ENCODE measurements at places on chromosomes 16 and 17. TPM values are rescaled to one million over a fixed set of nuclear protein-coding genes. Genes with fewer than 3 reads are reported as not detected.
A peak's percentile ranks its signal among the peaks of the same experiment; 100 is the strongest.

Gene ODAD4
- polyA plus RNA-seq, result 0.60 TPM

Gene PPP1R27
- polyA plus RNA-seq, result not detected

Gene DPEP2
- 125 TPM for polyA plus RNA-seq

Gene NDRG4
- not detected for polyA plus RNA-seq

Gene ACSM3
- 7.2 TPM for polyA plus RNA-seq

Gene ZNF207
- polyA plus RNA-seq, result 126 TPM

Gene SERPINF2
- not detected for polyA plus RNA-seq

Gene TMC5
- polyA plus RNA-seq, result not detected

DNA sequence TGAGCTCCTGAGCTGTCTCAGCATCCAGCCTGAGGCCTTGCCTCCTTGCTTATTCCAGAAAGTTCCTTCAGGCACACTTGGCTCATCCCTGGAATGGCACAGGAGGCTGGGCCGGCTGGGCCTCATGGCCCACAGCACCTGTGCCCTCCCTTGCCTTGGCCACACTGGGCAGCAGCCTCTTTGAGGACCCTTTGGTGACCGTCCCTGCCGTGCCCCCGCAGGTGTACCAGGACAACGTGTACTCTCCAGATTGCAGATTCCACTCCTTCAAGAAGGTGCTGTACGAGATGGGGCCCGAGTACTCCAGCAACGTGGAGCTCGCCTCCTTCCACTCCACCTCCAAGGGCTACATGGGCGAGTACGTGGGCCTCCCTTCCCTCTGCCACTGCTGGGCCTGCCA is 34.2 kb downstream of the GPT2 start:
- no peaks in the 10 kb centered on the region for H3K36me3 ChIP-seq
- no peak overlapping the region for H3K27ac ChIP-seq
- H3K4me1 ChIP-seq, result peaks cover 55% of the 10 kb centered on the region
- H3K4me3 ChIP-seq, result no peak overlapping the region
- DNase-seq, result no peak
- H3K27me3 ChIP-seq, result no peaks in the 10 kb centered on the region

GRCh38 chr16:69114346-69114975 is 9.0 kb downstream of the HAS3 start:
- H3K36me3 ChIP-seq, result peaks cover 13% of the 10 kb centered on the region
- no peaks in the 10 kb centered on the region for H3K27me3 ChIP-seq
- no peak overlapping the region for H3K27ac ChIP-seq
- peaks cover 7% of the 10 kb centered on the region for H3K4me1 ChIP-seq

DNA sequence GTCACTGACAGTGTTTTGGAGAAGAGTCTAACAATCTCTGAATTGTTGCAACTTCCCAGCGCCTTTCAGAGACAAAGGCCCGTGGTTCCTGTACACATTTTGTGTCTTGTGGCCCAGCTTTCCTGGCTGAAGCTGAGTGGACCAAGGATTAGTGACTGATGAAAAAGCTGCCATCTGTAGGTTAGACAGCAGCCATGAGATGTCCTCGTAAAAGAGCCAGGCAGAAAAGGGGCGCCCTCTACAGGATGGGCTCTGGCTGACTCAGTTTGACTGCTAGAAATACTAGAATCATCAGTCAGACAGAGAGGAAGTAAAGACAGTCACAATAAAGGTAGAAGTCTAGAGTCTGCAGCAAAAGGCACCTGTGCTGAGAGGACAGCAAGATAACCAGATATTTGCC is 26.5 kb upstream of the NF1 start:
- H3K4me1 ChIP-seq, result no peaks in the 10 kb centered on the region
- no peak overlapping the region for H3K4me3 ChIP-seq
- H3K27ac ChIP-seq, result no peak overlapping the region
- no peaks in the 10 kb centered on the region for H3K36me3 ChIP-seq
- peak; percentile 38 for DNase-seq

DNA sequence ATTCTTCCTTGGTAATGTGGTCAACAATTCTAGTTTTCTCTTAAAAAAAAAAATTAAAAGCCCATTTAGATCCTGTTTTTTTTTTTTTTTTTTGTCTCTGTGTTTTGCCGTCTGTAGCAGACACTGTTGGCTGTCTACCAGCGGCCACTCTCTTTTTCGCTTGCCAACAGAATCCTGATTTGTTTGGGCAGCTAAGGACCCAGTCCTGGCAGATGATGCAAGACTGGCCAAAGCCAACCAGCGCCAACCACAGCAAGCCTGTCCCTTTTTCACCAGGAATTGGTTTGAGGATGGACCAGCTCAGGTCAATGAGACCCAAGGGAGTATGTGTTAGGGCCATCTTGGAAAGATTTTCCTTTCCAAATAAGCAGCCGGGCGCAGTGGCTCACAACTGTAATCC is 28.2 kb downstream of the ST3GAL2 start:
- H3K4me1 ChIP-seq, result peaks cover 51% of the 10 kb centered on the region
- peak overlapping the region; percentile 24 for H3K27ac ChIP-seq
- no peak overlapping the region for H3K4me3 ChIP-seq

- H3K27me3 ChIP-seq, result no peaks in the 10 kb centered on the region
- H3K36me3 ChIP-seq, result peaks cover 8% of the 10 kb centered on the region
- peaks cover 8% of the 10 kb centered on the region for H3K4me1 ChIP-seq
- H3K27ac ChIP-seq, result no peak overlapping the region
- no peak for DNase-seq
- H3K4me3 ChIP-seq, result no peak overlapping the region
These were observed 119.1 kb downstream of the FTO start for GRCh38 chr16:53822936-53823529.

DNA sequence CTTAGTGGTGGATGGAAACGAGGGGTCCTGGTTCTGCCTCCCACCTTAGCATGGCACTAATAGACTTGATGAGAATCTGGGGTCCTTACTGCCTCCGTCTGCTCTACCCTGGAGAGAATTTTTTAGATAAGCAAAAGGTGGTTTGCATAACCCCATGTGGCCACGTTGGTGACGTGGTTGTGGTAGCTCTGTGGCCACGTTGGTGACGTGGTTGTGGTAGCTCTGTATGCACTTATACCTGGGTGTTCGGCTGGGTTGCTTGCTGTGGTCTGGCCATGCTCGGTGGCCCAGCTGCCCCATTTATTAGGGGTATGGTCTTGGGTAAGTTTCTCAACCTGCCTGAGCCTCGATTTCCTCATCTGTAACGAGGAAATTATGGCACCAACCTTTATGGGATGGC is 13.0 kb downstream of the SPIRE2 start:
- H3K4me1 ChIP-seq, result peaks cover 8% of the 10 kb centered on the region
- H3K27ac ChIP-seq, result no peak overlapping the region
- no peak for DNase-seq
- no peak overlapping the region for H3K4me3 ChIP-seq
- no peaks in the 10 kb centered on the region for H3K27me3 ChIP-seq

- no peaks in the 10 kb centered on the region for H3K36me3 ChIP-seq
- no peak overlapping the region for H3K27ac ChIP-seq
- peaks cover 5% of the 10 kb centered on the region for H3K27me3 ChIP-seq
- no peaks in the 10 kb centered on the region for H3K4me1 ChIP-seq
- DNase-seq, result no peak
- no peak overlapping the region for H3K4me3 ChIP-seq
These were observed 113.5 kb downstream of the CBLN1 start for GRCh38 chr16:49168126-49168525.

- peak overlapping the region; percentile 40 for H3K4me3 ChIP-seq
- no peaks in the 10 kb centered on the region for H3K27me3 ChIP-seq
- DNase-seq, result peak; percentile 15
- H3K27ac ChIP-seq, result peak overlapping the region; percentile 97
These were observed 180.0 kb upstream of the CACNG3 start for GRCh38 chr16:24075931-24076716.

DNA sequence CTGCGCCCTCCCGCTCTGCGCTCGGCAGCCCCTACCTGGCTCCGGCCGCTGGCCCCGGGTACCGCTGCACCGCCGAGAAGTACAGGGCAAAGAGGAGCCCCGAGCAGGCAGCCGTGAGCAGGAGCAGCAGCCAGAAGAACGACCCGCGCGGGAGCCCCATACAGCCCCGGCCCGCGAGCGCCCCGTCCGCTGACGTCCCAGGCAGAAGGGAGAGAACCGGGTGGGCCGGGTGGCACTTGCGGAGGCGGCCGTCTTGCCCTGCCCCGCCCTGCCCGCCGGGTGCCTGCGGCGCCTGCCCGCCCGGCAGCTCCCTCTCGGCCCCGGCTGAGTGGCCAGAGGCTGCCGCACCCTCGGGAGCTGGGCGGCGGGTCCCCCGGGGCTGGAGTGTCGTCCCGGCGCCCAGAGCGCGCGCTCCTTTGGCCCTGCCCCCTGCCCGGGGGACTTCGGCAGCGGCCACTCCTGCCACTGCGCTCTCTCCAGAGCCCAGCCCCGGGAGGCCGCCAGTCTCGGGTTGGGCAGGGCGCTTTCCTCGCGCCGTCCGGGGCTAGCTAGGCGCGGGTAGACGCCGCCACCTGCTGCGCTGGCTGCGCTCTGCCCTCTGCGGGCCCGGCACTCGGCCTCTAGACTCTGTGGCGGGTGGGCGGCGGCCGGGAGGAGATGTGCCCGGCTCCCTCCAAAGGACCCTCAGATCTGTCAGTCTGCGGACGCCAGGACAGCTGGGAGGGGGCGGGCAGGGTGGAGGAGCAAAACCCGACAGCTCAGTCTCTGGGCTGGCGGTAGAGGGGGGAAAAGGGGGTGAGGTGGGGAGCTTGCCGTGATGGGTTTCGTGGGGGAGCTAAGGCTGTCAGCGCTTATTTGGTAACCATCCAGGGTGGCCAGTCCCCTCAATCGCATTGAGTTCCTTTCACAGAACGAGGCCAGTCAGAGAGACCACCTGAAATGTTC is at the start of gene ST6GALNAC2:
Gene ST6GALNAC2 (minus strand): TSS at position 212 of the 945 bp plus-strand sequence. CDS start 52 bp downstream, at position 160.
- no peaks in the 10 kb centered on the region for H3K36me3 ChIP-seq
- no peak within 1 kb of the TSS for H3K27ac ChIP-seq
- H3K4me3 ChIP-seq, result peak within 1 kb of the TSS; percentile 90
- peak; percentile 55 for DNase-seq
- peaks cover 55% of the 10 kb centered on the region for H3K27me3 ChIP-seq

DNA sequence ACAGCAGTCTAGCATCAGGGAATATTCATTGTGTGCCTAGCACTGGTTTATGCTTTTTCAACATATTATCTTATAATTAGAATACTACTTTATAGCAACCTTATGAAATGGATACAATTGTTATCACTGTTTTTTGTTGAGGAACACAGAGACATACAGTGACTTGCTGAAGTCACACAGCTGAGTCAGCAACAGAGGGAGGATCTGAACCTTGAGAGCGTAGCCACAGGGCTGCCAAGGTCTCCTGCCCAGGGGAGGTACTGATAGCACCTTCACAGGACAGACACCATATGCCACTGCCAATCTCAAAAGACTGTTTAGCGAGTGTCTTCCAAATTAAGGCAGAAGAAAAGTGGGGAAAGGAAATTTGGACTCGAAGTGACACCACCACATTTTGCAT is 63.0 kb downstream of the GTF3C1 start:
- peaks cover 70% of the 10 kb centered on the region for H3K36me3 ChIP-seq
- peaks cover 4% of the 10 kb centered on the region for H3K4me1 ChIP-seq
- no peak overlapping the region for H3K27ac ChIP-seq
- no peak for DNase-seq

- no peak overlapping the region for H3K27ac ChIP-seq
- H3K36me3 ChIP-seq, result peaks cover 10% of the 10 kb centered on the region
- no peaks in the 10 kb centered on the region for H3K4me1 ChIP-seq
- H3K27me3 ChIP-seq, result peaks cover 3% of the 10 kb centered on the region
These were observed 43.5 kb upstream of the FOXF1 start for GRCh38 chr16:86466696-86467406.

GRCh38 chr16:23534868-23535860 is 22.0 kb downstream of the EARS2 start:
- no peak overlapping the region for H3K4me3 ChIP-seq
- no peak overlapping the region for H3K27ac ChIP-seq
- H3K36me3 ChIP-seq, result no peaks in the 10 kb centered on the region
- H3K4me1 ChIP-seq, result no peaks in the 10 kb centered on the region
- no peak for DNase-seq
- H3K27me3 ChIP-seq, result no peaks in the 10 kb centered on the region

- H3K36me3 ChIP-seq, result no peaks in the 10 kb centered on the region
- peak within 1 kb of the TSS; percentile 97 for H3K4me3 ChIP-seq
- H3K27me3 ChIP-seq, result no peaks in the 10 kb centered on the region
- H3K27ac ChIP-seq, result peak within 1 kb of the TSS; percentile 99
- H3K4me1 ChIP-seq, result peaks cover 54% of the 10 kb centered on the region
These were observed at the start of gene SENP3 for GRCh38 chr17:7561589-7562207. TSS of gene SENP3 (plus strand) at chr17:7561919. CDS start at chr17:7563077, 1,158 bp downstream.

- H3K4me3 ChIP-seq, result no peak overlapping the region
- H3K4me1 ChIP-seq, result peaks cover 17% of the 10 kb centered on the region
- DNase-seq, result no peak
- H3K27ac ChIP-seq, result no peak overlapping the region
These were observed 4.5 kb upstream of the RAB40C start for GRCh38 chr16:585351-585750.

GRCh38 chr17:68867759-68868516 is 87.3 kb downstream of the ABCA8 start:
- H3K27me3 ChIP-seq, result no peaks in the 10 kb centered on the region
- H3K4me3 ChIP-seq, result no peak overlapping the region
